Nucleus accumbens (tissue), 56 donors: ENCODE measurements at places on chromosomes 6 and 20.

- DNase-seq = no peak
Measured at GRCh38 chr6:41181566-41181965, 18.6 kb upstream of the TREM2 start.

GRCh38 chr20:1391640-1392442 is 1.0 kb downstream of the FKBP1A start:
- DNase-seq = no peak

DNA sequence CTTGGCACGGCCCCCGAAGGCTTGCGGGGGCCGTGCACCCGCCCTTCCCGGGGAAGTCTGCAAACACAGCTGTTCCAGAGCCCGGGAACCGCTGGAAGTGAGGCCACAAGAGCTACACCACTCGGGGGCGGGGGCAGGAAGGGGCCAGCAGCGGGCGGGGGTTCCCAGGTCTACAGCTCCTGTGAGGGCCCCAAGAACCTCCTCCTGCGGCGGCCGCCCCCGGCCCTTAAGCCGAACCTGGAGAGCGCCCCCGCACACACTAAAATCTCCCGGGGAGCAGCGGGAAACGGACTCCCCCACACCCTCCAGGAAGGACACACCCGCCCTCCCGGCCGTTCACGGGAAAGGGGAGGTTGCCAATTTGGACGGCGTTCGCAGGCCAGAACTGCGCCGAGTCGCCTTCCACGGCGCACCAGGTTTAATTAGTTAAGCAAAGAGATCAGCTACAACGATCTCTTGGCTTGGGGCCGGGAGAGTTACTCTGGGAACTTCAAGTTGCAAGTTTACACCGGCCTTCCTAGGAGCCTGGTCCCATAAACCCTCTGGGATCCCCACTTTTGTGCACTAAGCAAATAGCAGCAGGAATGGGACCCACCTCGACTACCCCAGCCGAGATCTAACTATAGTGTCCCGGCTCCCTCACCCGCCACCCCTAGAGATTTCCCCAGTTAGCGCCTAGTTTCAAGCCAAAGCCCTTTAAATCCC is 1.7 kb downstream of the JAG1 start:
- no peak for DNase-seq

DNA sequence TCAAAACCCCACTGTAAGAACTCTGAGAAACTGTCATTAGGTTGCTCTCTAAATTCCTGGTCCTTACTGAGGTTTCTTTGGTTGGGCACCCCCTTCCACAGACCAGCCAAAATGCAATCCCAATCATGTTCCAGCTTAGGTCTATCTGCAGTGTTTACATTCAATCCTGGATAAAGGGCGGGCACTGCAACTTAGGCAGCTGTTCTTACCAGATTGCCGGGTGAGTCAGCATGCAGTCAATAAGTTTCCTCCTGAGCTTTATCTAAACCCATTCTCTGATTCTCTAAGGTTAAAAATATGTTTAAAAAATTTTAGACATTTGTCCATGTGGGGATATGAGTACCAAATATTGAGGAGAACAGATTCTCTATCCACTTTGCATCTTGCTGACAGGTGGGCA is 197.8 kb downstream of the HAO1 start:
- no peak for DNase-seq

DNA sequence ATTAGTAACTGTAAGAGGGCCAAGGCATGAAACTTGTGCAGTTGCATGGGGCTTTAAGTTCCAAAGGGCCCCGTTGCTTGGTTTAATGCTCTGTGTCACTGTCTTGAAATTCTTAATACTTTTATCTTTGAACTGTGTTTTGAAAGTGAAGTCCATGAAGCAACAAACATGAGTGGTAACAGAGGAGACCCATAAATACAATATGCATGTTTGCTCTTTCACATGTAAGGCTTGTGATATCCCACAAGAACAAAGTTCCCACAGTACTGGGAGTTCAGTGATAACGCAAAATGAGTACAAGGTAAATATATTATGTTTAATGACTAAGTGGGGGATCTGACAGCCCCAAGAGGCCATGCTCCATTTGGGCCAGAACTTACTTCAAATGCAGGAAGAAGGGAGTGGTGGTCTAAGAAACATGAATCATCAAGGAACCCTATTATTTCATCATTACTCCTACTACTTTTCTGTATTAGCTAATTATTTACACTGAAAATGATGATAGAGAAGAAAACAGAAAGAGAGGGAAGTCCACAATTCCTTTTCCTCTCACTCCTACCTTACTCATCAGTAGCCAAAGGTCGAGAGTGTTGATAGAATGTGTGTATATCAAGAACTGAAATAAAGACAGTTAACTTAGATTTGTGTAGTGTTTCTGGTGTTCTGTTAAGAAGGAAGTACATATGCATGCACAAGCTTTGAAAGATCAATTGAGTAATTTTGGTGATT is 157.3 kb downstream of the PHF3 start:
- DNase-seq = no peak

DNA sequence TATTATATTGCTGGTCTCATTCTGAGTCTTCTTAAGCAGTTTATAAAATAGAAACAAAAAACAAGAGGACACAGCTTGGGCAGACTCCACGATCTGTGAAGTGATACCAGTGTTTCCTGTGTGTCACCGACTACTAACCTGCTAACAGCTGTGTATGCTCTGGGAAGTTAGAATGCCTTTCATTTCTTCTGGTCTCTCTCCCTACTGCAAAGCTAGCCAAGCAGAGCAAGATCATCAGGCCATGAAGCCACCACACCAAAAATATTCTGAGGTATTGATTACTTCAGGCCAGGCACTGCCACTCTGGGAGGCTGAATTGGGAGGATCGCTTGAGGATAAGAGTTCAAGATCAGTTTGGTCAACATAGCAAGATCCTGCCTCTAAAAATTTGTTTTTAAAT is 46.9 kb upstream of the SMIM29 start:
- no peak for DNase-seq

GRCh38 chr6:33344701-33345697 is 27.5 kb upstream of the ZBTB22 start:
- peak; percentile 3 for DNase-seq

- DNase-seq = no peak
Measured at GRCh38 chr20:3767110-3767426, 485 bp downstream of the ADISSP start.

GRCh38 chr6:56023829-56024228 is 148.4 kb upstream of the BMP5 start:
- no peak for DNase-seq

DNA sequence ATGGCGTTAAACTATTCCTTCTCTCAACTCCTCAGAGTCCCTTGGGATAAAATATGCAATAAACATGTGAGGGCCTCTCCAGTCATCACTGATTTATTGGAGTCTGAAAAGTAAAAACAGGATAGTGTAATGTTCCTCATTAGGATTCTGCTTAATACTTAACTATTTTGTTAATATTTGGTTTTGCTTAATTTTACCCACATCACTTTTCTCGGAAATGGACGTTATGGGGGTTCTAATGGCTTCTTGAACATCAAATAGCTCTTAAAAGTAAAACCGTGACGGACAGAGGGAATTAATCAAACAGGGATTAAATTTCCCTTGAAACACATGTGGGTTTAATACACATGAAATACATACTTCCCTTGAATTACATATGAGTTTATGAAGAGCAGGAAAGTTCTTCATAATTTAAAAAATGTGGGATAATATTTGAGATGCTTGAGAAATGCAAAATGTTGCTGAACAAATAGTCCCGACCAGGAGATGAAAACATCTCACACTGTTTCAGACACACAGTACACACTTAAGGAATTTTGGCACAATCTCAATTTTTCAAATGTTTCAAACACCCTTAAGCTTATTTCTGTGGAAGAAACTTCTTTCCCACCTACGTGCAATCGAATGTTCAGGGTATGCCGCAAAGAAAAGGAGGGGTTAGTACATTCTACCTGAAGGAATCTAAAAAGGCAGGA is 38.4 kb upstream of the EIF2S2 start:
- DNase-seq = no peak

GRCh38 chr6:89273816-89274215 is 41.3 kb downstream of the GABRR2 start:
- DNase-seq = no peak

GRCh38 chr20:5131502-5131901 is 4.7 kb downstream of the CDS2 start:
- no peak for DNase-seq

- DNase-seq = no peak
Measured at GRCh38 chr6:148325316-148326068, 17.1 kb upstream of the SASH1 start.

DNA sequence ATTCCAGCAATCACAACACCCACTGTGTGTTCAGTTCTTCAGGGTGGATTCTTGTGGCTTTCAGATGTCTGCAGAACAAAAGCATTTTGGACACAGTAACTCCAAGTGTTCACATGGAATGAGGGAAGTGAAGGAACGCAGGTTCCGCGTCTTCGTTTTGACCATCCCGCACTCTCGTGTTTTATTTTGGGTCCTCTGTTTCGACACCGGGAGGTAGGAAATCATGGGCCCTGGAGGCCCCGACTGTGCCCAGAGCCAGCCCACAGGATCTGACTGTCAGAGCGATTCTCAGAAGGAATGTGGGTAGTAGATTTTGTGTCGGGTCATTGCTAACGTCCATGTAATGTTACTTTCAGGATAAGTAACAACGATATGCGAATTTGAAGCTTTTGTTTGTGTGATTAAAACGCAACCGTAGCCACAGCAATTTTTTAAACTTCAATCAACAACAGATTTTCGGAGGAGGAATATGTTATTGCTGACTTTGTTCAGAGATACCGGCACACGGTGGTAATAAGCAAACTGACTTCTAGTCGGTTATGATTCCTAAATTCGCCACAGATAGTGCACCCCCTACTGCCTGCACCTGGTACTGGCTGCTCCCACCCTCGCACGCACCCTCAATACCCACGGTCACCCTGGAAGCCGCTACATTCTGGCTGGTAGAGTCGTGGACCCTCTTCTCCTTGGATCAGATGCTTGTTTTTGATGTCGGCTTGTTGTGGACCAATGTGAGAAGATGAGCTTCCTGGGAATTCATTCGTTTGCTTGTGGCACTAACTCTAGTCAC is 10.5 kb downstream of the NPEPL1 start:
- no peak for DNase-seq

GRCh38 chr6:135826236-135826804 is 25.2 kb upstream of the PDE7B start:
- no peak for DNase-seq

- DNase-seq = no peak
Measured at GRCh38 chr6:117288083-117288715, 22.8 kb downstream of the VGLL2 start.

- no peak for DNase-seq
Measured at GRCh38 chr6:65450451-65450850, 256.6 kb downstream of the EYS start.

- no peak for DNase-seq
Measured at GRCh38 chr20:47917549-47918070, 132.3 kb upstream of the SULF2 start.
